ENCODE measurements at places on chromosomes 1 and 21.

GRCh38 chr21:34185026-34185750 is 111.8 kb downstream of the MRPS6 start:
- peak; percentile 56 for DNase-seq

DNA sequence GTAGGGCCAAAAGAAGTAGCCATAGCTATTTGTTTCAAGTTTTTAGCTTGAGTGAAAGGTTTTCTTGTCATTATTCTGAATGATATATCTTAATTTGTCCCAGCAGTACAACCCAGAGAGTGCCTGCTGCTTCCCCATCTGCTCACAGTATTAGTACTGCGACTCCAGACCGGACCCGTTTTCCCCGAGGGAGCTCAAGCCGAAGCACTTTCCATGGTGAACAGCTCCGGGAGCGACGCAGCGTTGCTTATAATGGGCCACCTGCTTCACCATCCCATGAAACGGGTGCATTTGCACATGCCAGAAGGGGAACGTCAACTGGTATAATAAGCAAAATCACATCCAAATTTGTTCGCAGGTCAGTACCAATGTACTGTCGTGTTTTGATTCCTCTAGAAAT is 37.2 kb upstream of the C1orf115 start:
- DNase-seq: peak; percentile 88

- DNase-seq: peak; percentile 48
Observed at GRCh38 chr1:42993502-42994136, 35.0 kb upstream of the SLC2A1 start.

- DNase-seq: no peak
Observed at GRCh38 chr1:82587371-82587770, 786.6 kb downstream of the ADGRL2 start.

DNA sequence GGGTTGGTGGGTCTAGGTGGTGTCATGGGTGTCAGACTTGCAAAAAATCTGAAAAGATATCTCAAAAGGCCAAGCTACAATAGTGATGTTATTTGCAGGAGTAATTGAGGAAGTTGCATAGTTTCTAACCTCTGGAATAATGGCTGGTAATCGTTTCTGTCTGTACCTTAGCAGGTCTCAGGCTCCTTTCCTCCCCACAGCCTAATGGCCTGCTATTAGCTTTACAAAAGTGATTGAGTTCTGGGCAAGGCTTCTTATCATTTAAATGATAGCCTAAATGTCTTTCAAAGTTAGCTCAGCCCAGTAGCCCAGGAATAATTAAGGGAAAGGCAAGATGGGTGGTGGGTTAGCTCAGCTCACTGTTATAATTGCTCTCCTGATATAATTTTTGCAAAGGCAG is 37.7 kb upstream of the IGSF5 start:
- DNase-seq: no peak

GRCh38 chr1:113415310-113416070 is 25.2 kb downstream of the MAGI3 start:
- DNase-seq: no peak

GRCh38 chr1:219372916-219373615 is 199.4 kb downstream of the LYPLAL1 start:
- DNase-seq: no peak

- DNase-seq: no peak
Observed at GRCh38 chr1:35452106-35452774, 105.0 kb downstream of the KIAA0319L start.

DNA sequence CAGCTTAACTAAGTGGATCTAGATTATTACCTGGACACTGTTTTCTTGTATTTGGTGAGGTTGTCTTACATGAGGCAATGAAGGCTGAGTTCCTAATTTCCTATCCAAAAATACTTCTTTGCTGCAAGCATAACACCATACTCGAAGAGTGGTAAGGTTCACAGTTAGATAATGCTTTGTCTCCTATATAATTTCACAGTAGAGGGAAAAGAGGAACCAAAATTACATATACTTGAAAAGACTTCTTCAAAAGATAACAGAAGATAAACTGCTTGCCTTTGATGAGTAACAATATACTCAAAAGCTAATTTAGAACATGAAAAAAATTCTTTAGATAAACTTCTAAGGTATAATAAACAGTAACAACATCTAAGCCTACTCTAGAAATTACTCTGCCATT is 20.4 kb downstream of the USP33 start:
- DNase-seq: no peak

DNA sequence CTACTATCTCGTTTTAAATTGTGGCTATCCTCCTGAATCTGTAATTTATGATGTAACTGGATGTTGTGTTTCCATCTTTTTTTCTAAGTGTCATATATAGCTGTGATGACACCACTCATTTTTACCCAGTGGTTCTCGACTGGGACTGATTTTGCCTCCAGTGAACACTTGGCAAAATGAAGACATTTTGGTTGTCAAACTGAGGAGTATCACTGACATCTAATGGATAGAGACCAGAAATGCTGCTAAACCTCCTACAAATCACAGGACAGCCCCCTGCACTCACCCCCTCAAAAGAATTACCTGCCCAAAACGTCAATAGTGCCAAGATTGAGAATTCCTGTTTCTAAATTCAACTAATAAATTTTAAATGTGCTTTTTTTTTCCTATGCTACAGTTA is 1.9 kb downstream of the TRMT13 start:
- DNase-seq: no peak

DNA sequence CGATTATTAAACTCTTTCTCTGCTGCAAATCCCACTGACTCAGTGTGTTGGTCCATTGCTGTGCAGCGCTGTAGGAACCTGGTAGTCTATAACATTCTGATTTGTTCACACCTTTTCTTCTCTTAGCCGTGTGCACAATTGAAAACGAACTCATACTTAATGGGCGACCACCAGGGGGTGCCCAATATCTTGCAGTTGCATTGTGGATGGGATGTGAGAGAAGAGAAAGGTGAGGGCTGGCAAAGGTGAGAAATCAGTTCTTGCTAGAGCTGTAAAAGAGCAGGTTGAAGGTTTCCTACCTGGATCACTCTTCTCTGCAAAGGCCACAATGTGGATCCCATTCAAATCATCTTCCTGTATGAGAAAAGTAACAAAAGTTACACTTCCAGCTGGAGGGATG is 51.0 kb downstream of the CASQ2 start:
- DNase-seq: peak; percentile 56

DNA sequence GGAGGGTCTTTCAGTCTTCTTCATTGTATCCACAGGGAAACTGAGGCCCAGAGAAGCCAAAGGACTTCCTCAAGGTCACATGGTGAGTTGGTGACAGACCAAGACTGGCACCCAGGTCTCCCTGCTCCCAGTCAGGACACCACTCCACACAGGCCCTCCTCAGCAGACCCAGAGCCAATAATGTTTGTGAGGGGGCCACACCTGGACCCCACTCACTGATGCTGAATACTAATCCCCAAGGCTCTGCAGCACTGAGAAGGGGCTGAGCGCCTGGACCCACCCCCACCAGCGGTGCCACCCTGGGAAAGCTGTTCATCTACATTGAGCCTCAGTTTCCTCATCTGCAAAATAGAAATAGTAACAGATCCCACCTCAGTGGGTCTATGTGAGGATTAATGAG is 79.5 kb downstream of the GLIS1 start:
- DNase-seq: no peak

DNA sequence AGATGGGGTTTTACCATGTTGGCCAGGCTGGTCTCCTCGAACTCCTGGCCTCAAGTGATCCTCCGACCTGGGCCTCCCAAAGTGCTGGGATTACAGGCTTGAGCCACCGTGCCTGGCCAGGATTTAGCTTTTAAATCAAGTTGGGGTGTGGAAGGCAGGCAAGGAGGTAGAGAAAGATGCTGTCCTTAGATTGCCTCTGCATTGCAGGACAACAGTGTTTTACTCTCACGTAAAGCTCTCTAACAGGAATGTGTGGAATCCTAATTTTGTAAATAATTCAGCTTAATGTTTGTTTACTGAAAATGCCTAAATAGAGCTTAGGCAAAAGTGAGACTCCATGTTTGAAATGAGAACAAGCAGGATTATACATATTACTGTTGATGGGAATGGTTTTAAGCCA is 29.5 kb upstream of the TGFB2 start:
- DNase-seq: no peak

- DNase-seq: no peak
Observed at GRCh38 chr1:94022471-94023189, 98.3 kb downstream of the ABCA4 start.

- DNase-seq: no peak
Observed at GRCh38 chr1:61241411-61241838, 159.1 kb downstream of the NFIA start.

- no peak for DNase-seq
Observed at GRCh38 chr1:6205849-6206519, at the start of gene RNF207. RNF207 (plus strand) TSS chr1:6206119; CDS start chr1:6206536, 417 bp downstream.

GRCh38 chr1:190832511-190832910 is 354.8 kb upstream of the BRINP3 start:
- no peak for DNase-seq

DNA sequence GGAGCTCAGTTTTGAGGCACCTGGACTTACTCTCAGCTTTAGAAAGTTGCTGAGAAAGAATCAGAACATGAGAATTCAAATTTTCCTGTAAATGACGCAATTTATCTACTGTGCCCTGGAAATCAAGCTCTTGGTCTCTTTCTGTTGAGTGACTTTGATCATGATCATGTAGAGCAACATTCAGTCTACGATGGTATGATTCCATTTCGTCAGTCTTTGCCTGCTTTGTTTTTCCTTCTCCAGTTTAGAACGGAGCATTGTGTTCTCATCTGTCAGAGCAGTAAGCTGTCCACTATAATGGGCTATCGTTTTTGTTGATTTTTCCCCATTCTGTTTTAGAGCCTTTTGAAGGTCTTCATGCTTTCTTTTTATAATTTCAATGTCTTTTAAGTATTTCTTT is 20.7 kb downstream of the SFT2D2 start:
- DNase-seq: no peak

DNA sequence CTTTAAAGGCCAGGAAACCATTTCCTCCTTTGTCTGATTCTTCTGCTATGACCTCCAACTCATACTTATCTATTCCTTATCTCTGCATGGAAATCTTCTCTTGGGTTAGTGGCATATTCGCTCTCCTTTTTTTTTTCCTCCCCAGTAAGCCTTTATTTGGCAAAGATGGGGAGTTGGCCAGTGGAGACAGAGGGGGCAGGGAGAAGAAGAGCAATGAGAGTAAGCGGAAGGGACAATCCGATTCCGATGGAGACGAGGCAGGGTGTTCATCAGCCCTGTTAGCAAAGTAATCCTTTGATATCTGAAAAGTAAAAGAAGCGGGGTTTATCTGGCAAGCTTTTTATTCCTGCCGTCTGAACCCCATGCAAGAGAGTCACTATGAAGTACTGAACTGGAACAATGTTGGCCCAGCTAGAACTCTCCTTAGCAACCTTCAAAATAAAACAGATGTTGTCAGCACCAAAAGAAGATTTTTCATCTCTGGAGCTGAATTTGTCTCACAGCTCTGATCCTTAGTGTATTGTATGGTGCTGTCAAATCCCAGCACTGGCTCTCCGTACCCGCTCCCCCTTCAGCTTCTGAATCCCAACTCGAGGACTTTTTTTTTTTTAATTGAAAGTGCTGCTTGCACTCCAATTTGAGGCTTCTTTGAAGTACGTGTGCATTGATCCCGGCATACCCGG is 40.9 kb downstream of the PTGFRN start:
- DNase-seq: no peak

- DNase-seq: no peak
Observed at GRCh38 chr1:17780916-17781315, 25.8 kb downstream of the ACTL8 start.

DNA sequence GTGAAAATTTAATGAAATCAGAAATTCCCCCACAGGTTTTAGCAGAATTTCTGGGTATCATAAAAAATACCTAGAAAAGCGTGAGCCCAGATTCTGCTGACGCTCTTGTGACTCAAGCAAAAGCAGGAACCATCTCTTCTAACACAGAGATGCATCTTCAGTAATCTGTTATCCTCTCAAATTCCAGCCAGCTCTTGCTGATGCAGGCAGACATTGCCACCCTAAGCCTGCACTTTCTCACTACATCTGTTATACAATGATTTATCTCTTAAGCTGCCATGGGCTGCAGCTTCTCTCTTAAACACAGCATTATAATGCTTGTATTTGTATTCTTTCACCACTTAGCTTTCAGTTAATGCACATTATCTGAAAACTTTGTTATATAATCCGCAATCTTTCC is 113.0 kb upstream of the RGS1 start:
- peak; percentile 15 for DNase-seq

GRCh38 chr1:180291004-180291403 is 60.9 kb downstream of the LHX4 start:
- no peak for DNase-seq

- DNase-seq: no peak
Observed at GRCh38 chr1:87410776-87411480, 82.2 kb downstream of the LMO4 start.

DNA sequence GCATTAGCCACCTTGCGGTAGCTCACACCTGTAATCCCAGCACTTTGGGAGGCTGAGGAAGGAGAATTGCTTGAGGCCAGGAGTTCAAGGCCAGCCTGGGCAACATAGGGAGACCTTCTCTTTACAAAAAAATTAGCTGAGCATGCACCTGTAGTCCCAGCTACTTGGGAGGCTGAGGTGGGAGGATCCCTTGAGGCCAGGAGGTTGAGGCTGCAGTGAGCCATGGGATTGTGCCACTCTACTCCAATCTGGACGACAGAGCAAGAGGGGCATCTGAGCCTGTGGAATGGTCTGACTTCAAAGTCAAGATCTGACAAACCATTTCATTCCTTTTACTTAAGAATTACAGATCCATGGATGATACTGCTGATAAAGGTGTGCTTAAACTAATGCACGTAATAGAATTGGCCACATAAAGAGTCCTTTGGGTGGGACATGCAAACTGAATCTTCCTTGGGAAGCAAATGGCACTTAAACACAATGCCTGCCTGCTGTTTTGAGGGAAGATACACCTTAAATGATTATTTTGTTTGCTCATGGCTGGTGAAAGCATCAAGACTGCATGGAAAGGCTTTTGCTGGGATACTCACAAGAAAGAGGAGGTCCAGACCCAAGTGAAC is 2.5 kb upstream of the TMEM201 start:
- no peak for DNase-seq

DNA sequence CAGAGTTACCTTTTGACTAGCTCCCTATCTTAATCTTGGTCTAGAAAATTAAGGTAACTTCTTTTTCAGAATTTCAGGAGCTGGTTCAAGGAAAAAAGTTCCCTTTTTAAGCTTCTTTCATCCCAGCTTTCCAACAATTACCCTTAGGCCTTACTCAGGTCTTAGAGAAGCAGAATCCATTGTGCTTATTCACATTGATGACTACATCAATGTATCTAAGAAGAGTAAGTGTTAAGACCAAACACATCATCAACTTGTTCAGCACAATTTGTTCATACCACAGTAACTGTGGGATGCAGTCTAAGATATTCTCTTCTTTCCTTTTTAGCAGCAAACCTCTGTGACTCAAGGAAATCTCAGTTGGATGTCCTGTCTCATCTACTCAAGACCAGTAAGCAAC is 4.1 kb downstream of the MRPL9 start:
- no peak for DNase-seq

DNA sequence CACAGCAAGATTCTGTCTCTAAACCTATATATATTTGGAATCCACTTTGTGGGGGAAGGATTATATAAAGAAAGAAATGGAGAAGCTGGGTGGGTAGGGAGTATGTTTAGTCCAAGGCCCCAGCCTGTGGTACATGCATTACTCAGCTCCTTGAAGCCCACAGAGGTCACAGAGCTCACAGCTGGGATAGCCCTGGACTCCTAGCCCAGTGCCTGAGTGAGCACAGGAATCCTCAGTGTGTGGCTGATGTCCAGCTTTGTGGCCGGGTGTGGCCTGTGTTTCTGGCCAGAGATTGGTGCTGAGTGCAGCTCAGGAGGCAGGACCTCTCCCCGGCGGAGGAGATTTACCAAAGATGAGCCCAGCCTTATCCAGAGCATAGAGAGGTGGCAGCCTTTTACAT is 7.6 kb downstream of the CAPN9 start:
- DNase-seq: no peak

GRCh38 chr1:17944646-17945045 is 163.0 kb upstream of the IGSF21 start:
- no peak for DNase-seq

Data from WERI-Rb-1 (cell line).